D721Med (cell line): ENCODE measurements at places on chromosomes 7 and 10.

DNA sequence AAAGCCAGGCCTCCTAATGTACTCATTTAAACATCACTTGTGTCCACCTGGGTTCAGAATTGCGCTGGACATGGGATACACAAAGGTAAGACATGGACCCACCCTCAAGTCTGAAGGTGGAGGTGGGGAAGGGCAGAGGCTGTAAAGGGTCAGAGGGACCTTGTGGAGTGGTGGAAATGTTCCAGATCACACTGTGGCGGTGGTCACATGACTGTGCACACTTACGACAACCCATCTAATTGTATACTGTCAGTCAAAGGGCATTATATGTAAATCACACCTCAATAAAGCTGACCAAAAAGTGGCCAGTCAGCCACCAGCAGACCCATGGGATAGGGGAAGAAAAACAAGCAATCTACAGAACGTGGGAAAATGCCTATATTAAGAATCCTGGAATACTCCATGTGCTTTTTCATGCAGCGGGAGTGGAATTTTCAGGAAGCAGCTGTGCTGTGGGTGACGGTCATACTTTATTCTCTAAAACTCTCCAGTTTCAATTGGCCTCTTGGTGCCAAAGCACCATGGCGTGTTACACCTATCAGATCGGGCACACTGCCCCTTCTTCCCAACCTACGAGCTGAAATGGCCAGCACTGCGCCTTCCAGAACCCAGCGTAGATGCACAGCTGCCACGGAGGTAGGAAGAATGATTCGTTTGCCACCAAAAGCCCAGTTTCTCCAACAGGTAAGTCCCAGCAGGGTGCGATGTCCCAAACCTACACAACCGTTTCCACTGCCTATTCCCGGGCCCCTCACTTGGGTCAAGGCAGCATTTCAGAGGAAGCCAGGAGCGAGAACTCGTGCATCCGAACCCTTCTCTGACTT is 69.8 kb downstream of the PRKAG2 start:
- DNase-seq = no peak

DNA sequence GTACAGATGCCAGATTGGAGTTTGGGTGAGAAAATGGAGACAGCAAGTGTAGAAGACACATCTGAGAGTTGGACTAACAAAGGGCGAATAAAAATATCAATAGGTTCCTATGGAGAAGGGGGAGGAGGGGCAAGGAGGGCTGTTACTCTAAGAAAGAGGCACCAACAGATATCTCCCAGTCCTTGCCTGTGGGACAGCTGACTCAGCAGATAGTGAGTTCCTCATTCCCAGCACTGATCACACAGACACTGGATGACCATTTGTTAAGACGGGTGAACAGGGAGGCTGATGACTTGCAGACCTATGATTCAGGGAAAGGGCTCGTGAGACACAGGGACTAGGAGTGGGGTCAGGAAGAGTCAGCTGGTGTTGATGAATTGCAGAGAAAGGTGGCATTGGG is 5.7 kb upstream of the PRR15 start:
- DNase-seq = no peak

DNA sequence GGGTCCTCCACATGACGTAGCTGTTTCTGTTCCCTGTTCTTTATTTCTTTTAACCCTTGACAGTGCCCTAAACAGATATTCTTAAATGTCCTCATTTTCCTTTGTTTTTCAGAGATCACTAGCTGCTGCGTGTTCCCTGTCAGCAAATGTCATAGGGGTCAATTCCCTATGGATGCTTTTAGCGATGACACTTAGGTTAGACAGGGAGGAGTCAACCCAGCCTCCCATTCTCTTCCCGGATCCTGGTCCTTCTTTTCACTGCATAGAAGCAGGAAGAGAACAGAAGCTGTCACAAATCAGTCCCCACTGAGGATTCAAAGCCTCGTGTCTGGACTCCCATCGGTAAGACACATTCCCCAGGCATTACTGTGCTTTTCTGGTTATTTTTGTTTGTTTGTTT is 392.1 kb upstream of the PRKCQ start:
- DNase-seq = no peak

GRCh38 chr10:7763929-7764328 is 23.9 kb downstream of the KIN start:
- no peak for DNase-seq

DNA sequence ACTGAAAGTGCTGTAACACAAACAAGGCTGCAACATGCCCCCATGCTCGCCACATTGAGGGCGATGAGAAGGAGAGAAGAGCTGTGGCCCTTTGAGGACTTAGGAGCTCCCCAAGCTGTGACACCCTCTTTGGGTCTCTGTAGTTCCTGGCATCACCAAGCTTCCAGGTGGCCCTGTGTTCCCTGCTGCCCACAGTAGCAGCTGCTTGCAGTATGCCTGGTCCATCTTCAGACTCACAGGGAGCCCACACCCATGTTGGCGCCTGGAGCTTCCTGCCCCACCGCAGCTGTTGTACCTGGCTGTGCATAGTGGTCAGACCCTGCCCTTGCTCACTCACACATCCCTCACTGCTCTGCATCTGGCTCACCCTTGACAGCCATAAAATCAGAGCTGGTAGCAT is 401.2 kb upstream of the NRG3 start:
- no peak for DNase-seq

GRCh38 chr10:61503051-61503450 is 49.9 kb upstream of the TMEM26 start:
- no peak for DNase-seq

DNA sequence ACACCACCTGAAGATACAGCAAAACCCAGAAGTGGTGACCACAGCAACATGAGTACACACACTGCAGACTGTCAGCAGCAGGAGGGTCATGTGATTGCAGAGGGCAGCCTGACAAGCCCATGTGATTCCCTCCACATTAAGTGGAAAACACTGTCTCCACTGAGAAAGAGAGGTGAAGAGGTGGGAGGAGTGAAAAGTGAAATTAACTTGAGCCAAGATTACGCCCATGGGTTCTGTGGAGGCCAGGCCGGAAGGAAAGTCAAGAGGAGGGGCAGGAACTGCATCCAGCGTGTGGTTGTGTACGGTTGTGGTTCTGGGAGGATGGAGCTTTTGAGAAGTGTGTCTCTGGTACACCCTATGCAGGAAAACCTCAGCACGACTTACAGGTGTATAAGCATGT is 138.5 kb downstream of the PLXNA4 start:
- no peak for DNase-seq

DNA sequence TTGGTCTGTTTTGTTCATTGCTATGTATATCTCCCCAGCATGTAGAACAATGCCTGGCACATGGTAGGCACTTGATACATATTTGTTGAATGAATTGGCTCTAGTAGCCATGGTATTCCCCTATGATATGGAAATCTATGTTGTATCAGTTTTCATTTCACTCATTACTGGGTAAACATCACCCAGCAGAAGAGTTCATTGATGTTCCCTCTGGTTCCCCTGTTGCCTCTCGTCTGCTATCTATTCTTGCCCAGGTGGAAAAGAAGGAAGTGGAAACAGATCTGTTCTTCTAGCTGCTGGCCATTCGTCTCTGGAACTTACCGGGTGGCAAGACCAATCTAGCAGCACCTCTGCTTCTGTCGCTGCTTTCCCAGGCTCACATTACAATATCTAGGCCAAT is 71.5 kb downstream of the LRRC4 start:
- no peak for DNase-seq

GRCh38 chr10:113516061-113516460 is 36.8 kb upstream of the HABP2 start:
- no peak for DNase-seq
